Renal cortical epithelial cell (primary cell): ENCODE measurements at places on chromosomes 12 and 14.
A peak's percentile ranks its signal among the peaks of the same experiment; 100 is the strongest.

- DNase-seq, result peak; percentile 98
These were observed 21.3 kb downstream of the PRKD1 start for GRCh38 chr14:29906256-29906870.

DNA sequence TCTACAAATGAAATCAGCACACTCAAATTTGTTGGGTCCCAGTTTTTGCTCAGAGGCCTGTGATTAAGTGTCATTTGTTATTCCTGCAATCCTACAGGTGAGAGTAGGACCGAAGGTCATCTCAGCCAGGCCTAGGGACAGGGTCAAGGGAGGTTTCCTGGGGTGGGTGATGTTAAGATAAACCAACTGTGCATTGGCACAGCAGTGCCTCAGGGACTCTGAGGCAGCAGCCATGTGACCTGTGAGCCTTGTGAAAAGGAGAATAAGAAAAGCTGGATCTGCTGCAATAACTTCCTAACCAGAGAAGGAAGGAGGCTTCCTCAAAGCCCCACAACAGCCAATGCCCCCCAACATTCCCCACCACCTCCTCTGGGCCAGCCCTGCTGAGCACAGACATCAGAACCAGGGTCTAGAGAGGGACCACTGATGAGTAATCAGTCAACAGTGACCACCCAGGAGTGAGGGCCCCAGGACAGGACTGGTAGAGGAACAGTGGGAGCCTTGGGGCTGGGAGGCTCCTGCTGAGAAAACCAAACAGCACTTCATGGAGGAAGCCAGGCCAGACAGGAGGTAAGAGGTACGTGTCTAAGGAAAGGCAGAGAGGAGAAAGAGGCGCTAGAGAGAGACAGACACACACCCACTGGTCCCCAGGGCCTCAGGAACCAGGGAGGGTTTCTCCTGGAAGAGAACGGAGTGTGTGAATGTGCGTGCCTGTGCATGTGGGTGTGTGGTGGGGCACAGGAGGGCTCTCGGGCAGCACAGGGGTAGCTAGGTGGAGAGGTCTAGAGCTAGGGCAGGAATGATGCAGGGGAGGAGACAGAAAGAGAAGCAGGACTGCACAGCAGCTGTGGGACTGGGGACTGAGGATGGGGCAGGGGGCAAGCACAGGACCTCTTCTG, 82.4 kb downstream of the ITPK1 start:
- no peak for DNase-seq

- no peak for DNase-seq
These were observed 243.1 kb downstream of the BCAT1 start for GRCh38 chr12:24705741-24706358.

DNA sequence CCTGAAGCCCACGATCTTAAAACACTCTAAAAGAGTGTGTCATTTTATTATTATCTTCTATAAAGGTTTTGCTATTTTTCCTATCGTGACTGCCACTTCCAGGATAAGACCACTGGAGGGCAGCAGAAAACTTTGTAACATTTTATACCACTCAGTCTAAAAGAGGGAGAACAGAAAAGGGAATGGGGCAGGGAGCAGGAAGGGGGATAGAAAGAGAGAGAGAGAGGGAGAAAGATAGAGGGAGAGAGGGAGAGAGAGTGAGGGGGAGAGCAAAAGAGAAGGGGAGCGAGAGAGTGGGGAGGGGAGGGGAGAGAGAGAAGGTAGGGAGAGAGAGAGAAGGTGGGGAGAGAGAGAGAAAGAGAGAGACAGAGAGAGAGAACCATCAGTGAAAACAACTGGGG, 2.0 kb upstream of the ART4 start:
- peak; percentile 53 for DNase-seq

- no peak for DNase-seq
These were observed 324.1 kb downstream of the FLRT2 start for GRCh38 chr14:85853996-85854526.

GRCh38 chr14:98293576-98293975, 978.4 kb downstream of the BCL11B start:
- DNase-seq, result peak; percentile 83

GRCh38 chr14:20332431-20332787, 670 bp downstream of the CCNB1IP1 start:
- peak; percentile 24 for DNase-seq

- no peak for DNase-seq
These were observed 16.7 kb upstream of the ZFP36L1 start for GRCh38 chr14:68809524-68809923.

- peak; percentile 67 for DNase-seq
These were observed 95.2 kb downstream of the GTF2A1 start for GRCh38 chr14:81125536-81125935.
